ENCODE measurements at places on chromosomes 12 and 14. TPM values are rescaled to one million over a fixed set of nuclear protein-coding genes. Genes with fewer than 3 reads are reported as not detected.

CNPY2 gene
- total RNA-seq: 69.3 TPM

AQP5 gene
- not detected for total RNA-seq

FGF23 gene
- total RNA-seq: not detected

RNASE7 gene
- total RNA-seq: not detected

GRCh38 chr12:18750085-18750484, 12.2 kb downstream of the CAPZA3 start:
- no peak overlapping the region for H3K4me3 ChIP-seq
- H3K4me1 ChIP-seq: peaks cover 46% of the 10 kb centered on the region
